ENCODE measurements at places on chromosomes 6 and 20.

DNA sequence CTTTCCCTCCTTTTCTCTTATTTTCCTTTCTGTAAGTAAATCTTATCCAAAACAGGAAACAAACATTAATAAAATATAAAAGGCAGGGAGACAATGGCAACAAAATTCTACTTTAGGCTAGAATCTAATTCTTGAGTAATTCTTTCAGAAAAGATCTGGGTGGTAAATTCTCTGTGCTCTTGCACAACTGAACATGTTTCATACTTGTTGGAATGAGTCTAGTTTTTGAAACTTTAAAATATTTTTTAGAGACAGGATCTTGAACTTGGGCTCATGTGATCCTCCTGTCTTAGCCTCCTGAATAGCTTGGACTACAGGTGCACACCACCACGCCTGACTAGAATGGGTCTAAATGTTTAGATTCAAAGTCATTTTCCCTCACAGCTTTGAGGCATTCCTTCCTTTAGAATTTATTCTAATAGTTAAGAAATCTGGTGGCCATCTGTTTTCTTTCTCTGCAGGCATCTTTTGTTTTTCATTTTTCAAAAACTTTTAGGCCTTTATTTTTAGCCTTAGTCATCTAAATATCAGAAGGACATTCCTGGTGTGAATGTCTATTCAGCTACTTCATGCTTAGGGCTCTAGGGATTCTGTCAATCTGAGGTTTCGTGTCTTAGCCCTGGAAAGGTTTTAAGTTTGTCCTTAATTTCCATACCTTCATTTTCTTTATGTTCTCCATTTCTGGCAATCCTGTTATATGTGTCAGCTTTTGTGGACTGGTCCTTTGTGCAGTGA lies 76.5 kb downstream of the CDKAL1 start:
- DNase-seq, result no peak

- DNase-seq, result no peak
Measured at GRCh38 chr6:7721649-7722048, 4.2 kb upstream of the BMP6 start.

GRCh38 chr6:30814146-30815040 lies 69.9 kb upstream of the DDR1 start:
- DNase-seq, result peak; percentile 79

DNA sequence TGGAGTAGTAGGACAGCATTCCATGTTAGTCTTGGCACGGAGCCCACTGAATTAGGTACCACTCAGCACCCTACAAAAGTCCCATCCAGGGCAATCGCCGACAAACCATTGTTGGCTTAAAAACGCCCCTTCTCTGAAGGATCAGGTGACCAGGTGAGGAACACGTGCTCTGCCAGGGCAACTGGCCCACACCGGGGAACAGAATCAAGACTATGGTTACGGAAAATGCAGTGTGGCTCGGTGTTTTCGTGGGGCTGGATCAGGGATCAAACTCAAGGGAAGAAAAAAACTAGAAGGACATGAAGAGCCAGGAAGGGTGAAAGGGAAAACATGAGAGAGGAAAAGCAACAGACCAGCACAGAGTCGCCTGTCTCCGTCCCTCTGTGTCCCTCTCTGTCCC lies 177.8 kb upstream of the ARID1B start:
- no peak for DNase-seq

- DNase-seq, result peak; percentile 64
Measured at GRCh38 chr20:62618611-62619529, 23.4 kb upstream of the SLCO4A1 start.

DNA sequence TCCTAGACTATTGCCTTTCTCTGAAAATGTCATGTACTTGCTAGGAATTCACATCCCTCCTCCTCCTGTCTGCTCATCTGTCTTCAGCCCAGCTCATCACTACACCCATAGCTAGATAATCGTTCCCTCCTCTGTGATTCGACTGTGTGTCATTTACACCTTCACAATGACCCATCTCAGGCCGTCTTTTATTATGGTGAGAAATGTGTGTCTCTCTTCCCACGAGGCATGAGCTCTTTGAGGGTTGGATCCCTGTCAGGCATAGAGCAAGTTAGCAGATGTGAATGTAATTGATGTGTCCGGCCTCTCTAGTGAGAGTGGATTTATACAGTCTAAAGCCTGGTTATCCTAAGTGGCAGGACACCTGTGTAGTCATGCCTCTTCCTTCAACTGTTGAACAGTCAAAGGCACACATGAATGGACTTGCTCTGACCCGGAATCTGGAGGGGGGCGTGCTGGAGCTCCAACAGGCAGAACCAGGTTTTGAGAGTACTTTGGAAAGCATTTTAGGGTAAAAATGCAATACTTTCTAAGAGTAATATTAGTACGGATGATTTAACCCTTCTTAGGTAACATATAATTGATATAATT lies 182.1 kb downstream of the UTRN start:
- no peak for DNase-seq

DNA sequence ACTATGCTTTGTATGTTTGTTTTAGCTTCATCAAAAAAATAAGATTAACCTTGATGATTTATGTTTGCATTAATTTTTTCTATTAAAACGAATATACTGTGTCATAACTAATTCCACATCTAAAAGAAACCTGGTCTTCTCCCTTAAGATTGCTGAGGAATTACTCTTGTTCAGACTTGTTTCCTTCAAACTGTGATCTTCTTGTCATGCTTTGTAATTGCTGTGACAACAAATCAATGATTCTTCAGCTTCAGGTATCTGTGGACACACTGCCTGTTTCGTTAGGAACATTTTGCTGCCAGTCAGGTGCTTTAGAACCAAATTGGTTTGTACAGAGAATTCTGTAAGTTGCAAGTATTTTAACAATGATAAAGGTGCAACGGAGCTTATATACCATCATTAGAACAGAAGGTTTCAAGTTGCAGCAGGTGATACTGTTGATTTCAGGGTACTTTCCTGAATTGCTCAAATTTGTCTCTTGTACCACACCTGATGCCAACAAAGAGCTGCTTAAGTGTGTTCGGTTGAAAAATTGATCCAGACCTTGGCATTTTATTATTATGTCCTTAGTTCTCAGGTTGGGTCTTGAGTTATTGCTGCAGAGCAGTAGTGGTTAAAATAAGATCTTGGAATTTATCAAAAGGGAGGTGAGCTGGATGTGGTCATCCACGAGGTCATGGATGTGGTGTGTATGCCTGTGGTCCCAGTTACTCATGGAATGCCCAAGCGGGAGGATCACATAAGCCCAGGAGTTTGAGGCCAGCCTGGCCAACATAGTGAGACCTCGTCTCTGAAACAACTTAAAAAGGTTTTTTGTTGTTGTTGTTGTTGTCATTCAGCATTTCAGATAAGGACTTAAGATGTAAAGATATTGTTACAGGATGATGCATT lies 19.5 kb downstream of the SYTL3 start:
- no peak for DNase-seq

GRCh38 chr20:50389438-50389807 lies 120.8 kb upstream of the PTPN1 start:
- DNase-seq, result no peak

DNA sequence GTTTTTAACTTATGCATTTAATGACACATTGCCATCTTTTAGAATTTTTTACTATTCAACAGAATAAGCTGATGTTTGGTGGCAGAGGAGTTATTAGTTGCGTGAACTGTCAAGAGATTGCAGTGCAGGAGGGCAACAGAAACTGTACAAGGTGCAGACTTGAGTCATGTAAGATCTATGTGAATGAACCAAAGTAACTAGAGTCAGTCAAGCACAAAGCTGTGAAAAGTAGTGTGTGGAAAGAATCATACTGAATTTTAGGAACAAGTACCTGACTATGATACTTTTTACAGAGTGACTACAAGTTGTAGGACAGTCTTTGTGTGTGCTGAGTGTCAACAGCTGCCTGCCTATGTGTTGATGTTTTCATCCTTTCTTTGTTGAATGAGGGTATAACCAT lies 2.7 kb upstream of the C6orf163 start:
- DNase-seq, result no peak

DNA sequence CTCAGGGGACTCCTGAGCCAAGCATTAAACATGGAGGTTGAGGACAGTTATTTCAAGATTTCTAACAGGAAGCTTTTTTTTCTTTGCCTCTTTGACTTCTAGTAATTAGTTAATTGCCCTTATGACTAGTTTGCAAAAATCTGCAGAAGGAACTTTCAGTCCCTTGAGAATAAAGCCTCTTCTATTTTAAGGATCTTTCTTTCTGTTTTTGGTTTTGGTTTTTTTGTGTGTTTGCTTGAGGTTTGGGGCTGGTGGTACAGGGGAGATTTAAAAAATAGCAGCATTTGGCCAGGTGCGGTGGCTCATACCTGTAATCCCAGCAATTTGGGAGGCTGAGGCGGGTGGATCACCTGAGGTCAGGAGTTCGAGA lies 259.3 kb downstream of the BMP7 start:
- DNase-seq, result no peak

DNA sequence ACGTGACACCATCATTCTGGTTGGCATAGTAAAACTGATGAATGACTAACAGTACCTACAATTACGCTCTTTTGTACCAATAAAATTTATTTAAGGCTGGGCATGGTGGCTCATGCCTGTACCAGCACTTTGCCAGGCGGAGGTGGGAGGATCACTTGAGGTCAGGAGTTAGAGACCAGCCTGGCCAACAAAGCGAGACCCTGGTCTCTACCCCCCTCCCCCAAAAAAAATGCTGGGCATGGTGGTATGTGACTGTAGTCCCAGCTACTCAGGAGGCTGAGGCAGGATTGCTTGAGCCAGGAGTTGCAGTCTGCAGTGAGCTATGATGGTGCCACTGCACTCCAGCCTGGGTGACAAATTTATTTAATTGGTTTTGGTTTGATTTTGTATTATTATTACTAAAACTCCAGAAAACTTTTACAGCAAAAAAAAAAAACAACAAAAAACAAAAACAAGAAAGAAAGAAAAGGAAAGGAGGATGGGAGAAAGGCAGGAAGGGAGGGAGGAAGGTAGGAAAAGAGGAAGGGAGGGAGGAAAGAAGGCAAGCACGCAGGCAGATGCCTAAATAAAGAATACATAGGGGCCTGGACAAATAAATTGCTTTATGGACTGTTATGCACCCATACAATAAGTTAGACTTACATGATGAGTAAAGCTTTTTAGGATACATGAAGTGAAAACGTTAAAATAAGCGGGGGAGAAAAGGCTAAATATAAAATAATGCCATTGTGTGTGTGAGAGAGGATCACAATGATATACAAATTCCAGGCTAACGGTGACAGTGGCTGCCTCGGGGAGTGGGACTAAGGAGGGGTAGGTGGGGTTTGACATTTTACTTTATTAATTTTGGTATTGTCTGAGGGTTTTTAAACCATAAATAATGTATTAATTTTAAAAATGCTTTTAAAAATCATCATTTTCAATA lies 682 bp upstream of the ZSCAN9 start:
- DNase-seq, result no peak

GRCh38 chr20:36768768-36769430 lies 4.7 kb downstream of the DSN1 start:
- no peak for DNase-seq

DNA sequence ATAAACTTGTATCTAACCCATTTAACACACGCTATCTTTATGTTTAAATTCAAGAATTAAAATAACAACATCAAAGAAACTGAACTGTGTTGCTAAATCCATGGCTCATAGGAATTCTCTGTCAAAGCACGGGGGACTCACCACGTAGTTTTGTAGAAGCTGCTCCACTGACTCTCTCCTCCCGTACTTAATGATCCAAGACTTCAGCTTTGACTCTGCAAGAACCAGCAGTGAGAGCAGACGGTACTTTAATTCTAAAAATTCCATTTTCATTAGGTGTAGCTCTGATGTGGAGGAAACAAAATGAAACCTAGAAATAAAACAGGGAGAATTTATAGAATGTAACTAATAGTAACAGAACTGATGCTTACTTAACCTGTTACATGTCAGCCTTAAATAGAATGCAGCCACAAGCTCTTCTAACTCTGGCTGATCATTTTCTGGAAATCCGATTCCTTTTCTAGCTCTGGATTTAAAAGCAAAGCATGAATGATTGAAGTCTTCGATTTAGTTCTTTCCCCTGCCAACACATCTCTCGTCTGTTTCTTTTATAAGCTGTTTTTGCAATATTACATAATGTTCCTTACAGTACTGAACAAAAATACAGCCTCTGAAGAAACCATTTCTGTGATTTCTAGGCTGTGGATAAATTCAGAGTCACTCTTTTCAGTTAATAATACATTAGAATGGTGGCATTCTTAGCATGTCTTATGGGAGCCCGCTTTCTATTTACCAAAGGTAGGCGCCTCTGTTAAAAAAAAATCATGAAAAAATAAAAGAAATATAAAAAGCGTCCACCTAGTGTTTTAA lies 165.5 kb downstream of the SYNE1 start:
- no peak for DNase-seq

Measured in suppressor macrophage (primary cell).